ENCODE measurements at places on chromosomes 2 and 18. TPM values are rescaled to one million over a fixed set of nuclear protein-coding genes. Genes with fewer than 3 reads are reported as not detected.

DNA sequence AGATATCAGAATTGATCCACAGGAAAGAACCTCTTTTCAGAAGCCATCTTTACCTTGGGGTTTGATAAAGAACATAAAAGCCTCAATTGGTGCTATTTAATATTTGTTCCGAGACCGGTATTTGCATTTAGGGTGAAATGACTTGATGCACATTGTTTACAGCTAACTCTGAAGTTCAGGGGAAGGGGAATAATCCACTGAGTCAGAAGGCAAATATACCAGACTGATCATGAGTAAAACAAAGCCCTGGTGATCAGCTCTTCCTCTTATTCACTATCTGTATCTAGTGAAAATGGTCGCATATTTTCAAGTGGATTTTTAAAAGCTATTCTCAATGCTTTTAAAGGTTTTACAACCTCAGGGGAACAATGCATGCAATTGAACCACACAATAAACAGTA, 53.0 kb upstream of the ATP8B1 start:
- DNase-seq = no peak

- DNase-seq = no peak
Measured at GRCh38 chr2:153972412-153972811, 100.7 kb downstream of the GALNT13 start.

GRCh38 chr2:17199741-17200140, 318.5 kb downstream of the RAD51AP2 start:
- no peak for DNase-seq

- no peak for DNase-seq
Measured at GRCh38 chr2:47601568-47601967, 181.4 kb upstream of the MSH6 start.

DNA sequence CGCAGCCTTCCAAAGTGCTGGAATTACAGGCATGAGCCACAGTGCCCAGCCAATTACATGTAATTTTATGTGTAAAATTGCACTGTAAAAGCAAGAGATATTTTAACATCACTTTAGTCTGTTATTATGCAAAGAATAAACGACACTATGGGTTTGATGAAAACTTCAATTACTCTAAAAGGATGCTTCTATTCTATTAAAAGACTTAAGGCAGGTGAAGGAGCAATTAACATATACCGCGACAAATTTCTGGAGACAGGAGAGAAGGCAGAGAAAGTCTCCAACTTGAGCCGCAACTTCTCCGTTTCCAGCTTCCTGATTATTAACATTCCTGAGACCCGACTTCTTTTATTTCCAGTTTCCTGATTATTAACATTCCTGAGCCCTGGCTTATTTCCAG, 53.7 kb downstream of the FAM210A start:
- DNase-seq = no peak

- no peak for DNase-seq
Measured at GRCh38 chr2:42800981-42801380, 8.6 kb upstream of the HAAO start.

The BOLL gene
- not detected for total RNA-seq

GRCh38 chr2:74502147-74502719, 2.8 kb upstream of the LBX2 start:
- no peak for DNase-seq

The LAMA1 gene
- 29.5 TPM for total RNA-seq

GRCh38 chr2:108220191-108220590, 19.6 kb upstream of the SULT1C3 start:
- no peak for DNase-seq

DNA sequence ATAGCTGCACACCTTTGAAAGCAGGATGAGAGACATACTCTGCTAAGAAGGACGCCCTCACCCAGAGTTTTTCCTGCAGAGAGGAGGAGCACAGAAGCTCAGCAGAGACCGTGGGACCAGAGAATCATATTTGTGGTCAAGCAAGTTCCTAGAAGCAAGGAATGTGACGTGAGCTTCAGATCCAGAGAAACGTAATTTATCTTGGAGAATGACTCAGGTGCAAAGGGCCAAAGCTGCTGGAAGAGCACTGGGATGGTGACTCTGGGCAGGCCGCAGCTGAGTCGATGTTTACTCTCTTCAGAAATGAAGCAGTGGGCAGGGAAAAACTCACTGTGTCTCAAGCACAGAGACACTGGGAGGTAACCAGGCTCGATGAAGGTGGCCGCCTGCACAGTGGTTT, 50.1 kb upstream of the IGFBP2 start:
- DNase-seq = peak; percentile 65

- no peak for DNase-seq
Measured at GRCh38 chr18:36493349-36494159, 196.0 kb downstream of the FHOD3 start.

- DNase-seq = peak; percentile 64
Measured at GRCh38 chr2:188293601-188294351, 2.1 kb downstream of the GULP1 start.

DNA sequence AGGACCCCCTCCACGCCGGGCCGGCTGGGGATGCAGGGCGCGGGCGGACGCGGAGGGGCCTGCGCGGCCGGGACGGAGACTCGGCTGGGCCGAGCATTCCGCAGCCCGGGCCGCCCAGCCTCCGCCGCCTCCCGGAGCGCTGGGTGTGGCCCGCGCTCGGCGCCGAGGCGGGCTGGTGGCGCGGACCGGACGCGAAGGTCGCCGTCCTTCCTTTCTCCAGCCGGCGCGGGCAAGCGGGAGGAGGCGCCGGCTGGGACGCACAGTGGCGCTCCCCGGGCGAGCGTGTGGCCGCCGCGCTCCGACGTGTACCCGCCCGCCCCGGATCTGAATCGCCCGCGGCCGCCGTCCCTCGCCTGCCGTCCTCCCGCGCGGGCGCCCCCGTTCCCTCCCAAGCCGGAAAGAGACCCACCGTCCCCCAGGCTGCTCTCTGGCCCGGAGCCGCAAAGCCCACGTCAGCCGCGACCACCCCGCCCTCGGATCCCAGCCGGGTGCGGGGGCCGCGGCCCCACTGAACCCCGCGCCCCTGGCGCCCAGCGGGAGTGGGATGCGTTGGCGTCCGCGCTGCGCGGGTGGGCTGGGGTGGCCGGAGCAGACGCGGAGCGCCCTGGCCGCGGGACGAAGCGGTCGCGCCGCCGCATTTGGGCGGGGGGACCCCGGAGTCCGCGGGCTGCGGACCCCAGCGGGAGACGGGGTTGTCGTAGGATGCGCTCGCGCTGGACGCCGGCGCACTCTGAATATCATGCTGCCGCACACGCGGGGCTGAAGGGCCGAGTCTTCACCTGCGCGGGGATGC, 634 bp downstream of the SPATS2L start:
- DNase-seq = no peak

DNA sequence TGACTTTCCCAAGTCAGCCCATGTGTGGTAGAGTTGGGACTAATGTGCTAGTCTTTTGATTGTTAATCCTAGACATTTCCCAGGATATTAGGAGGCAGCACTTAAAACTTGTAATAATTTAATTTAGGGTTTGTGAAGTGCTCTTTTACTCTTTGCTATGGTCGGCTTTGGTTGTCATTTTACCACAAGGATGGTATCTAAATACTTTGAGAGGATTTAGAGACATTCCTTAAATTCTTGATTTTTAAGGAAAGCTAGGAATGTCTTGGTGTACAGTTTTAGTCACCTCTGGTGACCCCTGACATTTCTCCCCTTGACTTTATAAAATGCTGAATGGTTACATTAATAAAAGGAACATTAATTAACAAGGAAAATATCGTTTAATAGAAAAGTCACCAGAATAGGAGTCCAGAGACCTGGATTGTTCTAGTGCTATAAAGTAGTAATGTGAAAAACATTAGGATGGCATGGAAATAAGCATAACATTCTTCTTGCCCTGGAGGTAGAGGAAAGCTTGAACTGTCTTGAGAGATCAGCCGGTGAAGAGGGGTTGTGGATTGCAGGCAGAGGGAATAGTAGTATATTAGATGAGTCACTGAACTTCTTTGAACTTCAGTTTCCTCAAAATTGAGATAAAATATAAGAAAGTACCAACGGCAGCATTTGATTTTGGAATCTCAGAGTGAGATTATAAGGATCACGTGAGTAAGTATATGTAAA, 209.2 kb downstream of the MCFD2 start:
- DNase-seq = no peak

DNA sequence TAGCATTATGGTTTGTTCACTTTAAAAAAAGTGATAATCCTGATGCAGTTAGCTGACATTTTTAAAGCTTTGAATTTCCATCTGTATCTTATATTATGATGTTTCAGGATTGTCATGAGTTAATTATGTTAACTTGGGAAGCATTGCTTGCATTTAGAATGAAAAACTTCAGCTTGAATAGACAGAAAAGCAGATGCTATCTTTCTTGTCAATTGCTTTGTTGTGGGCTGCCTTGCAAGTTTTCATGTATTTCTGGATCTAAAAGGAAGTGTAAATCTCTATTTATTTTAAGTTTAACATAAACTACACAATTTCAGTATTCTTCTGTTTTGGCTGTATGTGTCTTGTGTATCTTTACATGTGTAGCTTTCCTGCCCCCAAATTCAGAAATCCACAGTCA, 479.5 kb downstream of the ARHGAP15 start:
- no peak for DNase-seq
